ENCODE measurements at places on chromosomes 6 and 20.
A peak's percentile ranks its signal among the peaks of the same experiment; 100 is the strongest.

GRCh38 chr6:110664933-110665332, 150.3 kb downstream of the CDK19 start:
- DNase-seq: no peak

DNA sequence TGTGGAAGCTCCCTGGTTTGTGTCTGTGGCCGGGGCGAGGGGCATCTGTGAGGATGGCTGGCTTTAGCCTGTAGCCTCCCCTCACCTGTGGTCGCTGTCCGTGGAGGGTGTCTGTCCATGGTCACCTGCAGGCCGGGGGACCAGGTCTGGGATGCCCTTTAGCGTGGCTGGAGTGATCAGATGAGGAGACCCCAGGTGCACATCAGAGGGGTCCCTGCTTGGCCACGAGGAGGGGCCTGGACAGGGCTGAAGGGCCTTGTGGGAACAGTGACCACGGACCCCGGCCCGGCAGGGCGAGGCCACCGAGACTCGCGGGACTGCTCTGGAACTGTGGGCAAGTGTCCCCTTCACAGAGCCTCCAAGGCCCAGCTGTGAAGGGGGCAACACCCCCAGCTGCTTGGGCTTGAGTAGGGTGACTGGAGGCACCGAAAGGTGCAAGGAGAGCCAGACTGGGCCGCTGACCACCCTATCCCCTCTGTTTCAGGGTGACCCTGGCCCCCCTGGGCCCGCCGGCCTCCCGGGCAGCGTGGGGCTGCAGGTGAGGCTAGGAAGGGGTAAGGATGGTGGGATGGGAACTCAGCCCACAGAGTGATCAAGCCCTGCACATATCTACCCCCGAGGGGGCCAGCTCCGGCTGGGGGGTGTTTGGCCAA, 8.6 kb downstream of the COL9A3 start:
- no peak for DNase-seq

- DNase-seq: peak; percentile 57
Measured at GRCh38 chr6:113969888-113970804, 802 bp downstream of the HDAC2 start.

- no peak for DNase-seq
Measured at GRCh38 chr6:78984225-78984950, 93.7 kb downstream of the PHIP start.

DNA sequence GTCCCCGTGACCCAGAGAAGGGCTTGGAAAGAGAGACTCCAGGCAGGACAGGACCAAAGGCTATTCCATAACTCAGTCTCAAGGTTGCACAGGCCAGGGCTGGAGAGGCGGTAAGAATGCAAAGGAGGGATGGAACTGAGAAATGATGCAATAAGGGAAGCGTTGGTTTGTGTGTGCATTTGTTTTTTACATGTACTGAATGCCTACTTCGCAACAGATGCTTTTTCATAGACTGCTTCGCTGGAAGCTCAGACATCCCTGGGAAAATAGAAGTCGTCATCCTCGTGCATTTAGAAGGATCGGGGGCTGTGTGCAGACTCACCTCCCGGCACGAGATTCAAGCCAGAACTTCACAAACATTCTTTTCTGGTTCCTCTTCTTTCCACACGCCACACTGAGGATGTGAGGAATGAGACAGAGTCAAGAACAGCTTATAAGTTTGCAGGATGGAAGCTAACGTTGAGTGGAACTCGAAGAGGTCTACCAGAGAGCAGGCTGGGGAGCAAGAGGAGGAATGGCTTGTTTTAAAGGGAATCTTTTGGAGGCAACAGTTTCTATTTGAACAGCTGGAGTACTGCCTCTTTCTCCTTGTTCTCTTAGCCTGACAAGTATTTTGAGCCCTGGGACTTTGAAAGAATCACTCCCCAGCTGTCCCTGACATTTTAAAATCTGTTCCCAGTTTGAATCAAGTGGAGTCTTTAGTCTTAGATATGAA, 19.3 kb upstream of the LY86 start:
- no peak for DNase-seq

GRCh38 chr20:51549474-51549873, 7.0 kb upstream of the NFATC2 start:
- DNase-seq: no peak

DNA sequence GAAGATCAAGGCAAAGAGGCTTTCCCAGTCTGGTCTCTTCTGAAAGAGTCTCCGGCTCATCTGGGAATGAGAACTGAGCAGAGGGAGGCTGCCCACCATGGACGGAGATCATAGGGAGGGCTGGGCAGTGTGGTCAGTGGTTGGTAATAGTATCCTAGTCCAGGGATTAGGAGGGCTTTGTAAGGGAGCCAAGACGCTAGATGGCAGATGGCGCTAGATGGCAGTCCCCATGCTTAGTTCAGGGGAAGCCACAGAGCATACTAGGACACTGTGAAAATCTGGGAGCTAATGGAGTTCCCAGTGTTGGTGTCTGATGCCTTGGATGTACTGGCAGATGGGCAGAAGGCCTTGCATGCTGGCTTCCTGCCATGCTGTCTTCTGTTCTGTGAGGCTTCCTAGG, 21.7 kb upstream of the DAAM2 start:
- DNase-seq: no peak

- DNase-seq: peak; percentile 97
Measured at GRCh38 chr6:27814665-27815424, 97.4 kb downstream of the OR2B2 start.

DNA sequence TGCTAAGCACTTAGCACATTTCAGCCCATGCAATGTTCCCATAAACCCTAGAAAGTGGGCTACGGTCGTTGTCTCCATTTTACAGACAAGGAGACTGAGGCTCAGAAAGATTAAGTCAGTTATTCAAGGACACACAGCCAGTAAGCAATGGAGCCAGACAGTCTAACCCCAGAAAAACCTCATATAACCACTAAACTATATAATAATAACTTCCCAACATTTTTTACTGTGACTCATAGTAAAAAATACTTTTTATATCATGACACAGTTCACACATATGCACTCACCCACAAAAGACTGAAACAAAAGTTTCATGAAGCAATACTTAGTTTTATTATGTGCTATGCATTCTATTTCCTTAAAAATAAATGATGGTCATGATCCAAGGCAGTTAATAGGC, 66.2 kb upstream of the EYA2 start:
- DNase-seq: no peak
